Stimulated activated CD4-positive, alpha-beta T cell treated with anti-CD3 and anti-CD28 coated beads, Interleukin-15, amount 100 ng/mL, for 48 hours (primary cell): ENCODE measurements at places on chromosomes 12 and 14.
A peak's percentile ranks its signal among the peaks of the same experiment; 100 is the strongest.

GRCh38 chr14:92037989-92038388 lies 1.9 kb downstream of the TRIP11 start:
- DNase-seq, result no peak

- DNase-seq, result no peak
Observed at GRCh38 chr14:93333631-93334103, 831 bp upstream of the BTBD7 start.

DNA sequence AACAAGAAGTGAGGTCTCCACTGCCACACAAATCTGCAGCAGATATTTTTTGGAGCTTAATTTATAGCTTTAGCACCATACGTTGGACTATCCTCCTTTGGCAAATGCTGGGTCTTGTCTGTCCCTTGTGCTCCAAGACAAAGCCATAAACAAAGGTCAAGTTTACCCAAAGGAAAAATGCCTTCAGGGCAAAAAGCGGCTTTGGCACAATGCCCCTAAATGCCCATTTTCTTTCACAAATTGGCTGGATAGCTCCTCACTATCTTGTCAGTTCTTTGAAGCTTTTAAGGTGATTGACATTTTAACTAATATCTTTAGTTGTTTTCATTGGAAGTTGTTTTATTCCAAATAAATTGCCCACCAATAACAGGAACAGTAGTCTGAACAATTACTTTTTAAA lies 59.6 kb downstream of the EML5 start:
- no peak for DNase-seq

GRCh38 chr12:2291182-2291832 lies 238.5 kb downstream of the CACNA1C start:
- DNase-seq, result peak; percentile 6

DNA sequence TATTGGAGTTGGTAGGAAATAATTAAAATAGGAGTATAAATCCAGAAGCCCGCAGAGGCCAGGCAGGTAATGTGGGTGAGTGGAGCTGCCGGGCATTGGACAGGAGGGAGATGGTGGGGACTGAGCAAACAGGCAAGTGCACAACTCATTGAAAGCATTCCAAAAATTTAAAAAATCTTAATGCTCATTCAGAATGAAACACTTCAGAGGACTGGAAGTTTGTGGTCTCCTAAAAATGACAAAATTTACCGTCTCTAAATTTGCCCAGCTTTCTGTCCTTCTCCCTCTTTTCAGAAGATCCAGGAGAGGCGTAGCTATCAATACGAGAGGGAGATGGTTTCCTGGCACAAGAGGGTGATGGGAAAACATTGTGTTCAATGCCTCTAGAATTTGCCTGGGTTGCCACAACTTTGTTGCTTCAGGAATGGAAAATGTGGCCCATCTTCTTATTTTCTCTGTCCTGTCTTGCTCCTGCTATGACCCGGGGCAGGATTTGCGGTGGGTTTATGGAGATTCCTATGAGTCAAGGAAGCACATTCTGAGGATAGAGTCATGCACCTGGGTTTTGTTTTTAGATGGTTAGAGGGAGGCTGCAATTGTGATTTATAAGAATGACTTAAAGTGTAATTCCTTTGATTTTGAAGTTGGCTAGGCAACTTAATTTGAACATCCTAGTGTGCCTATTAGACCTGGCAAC lies 72.2 kb downstream of the BORCS5 start:
- no peak for DNase-seq

GRCh38 chr14:51620056-51620455 lies 31.7 kb upstream of the FRMD6 start:
- DNase-seq, result no peak

- no peak for DNase-seq
Observed at GRCh38 chr14:24327303-24327702, 7.6 kb downstream of the ADCY4 start.

GRCh38 chr12:102438827-102439210 lies 41.5 kb downstream of the IGF1 start:
- no peak for DNase-seq

DNA sequence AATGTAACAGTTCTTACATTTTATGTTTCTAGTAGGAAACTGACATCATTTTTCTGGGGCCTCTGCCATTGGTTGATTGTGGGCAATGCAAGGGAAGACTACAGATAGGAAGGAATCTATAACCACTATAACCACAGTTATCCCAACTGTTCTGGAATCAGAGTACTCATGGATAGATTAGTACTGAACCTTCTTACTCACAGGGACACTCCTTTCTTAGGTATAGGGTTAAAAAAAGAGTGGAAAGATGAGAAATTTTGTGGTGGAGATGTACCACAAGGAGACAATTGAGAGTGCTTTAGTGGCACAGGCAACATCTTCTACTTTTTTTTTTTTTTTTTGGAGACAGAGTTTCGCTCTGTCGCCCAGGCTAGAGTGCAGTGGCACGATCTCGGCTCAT lies 21.0 kb downstream of the TMEM116 start:
- no peak for DNase-seq

DNA sequence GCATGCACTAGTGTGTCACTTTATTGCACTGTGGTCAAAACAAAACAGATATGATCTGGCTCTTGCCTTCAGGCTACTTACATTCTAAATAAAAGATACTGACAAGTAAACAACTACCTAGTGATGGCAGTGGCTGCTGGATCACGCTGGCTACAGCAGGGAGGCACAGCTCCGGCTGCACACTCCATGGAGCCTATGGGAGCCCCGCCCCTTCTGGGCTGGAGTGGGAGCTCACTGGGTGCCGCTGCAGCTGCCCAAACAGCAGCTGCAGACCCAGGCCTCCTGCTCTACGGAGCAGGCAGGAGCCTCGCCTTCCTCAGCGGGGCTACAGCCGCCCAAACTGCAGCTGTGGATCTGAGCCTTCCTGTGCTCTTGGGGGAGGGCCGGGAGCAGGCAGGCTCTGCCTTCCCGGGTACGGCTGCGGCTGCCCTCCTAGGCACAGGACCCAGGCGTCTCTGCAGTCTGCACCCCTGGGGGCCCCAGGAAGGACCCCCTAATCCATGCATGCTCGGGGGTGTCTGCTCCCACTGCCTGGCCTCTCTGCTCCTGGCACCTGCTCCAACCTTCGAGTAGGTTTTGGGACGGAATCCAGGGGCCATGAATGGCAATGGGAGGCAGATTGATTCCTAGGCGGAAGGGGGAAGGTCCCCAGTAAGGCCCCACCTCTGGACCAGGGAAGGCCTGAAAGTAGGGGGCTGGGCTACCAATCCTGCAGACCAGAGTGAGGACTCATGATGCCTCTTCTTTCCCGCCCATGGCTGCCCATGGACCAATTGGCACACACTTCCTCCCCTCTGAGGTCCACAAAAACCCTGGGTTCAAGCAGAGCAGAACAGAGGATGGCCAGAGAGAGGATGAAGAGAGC lies 253.1 kb downstream of the ANO6 start:
- DNase-seq, result no peak

- no peak for DNase-seq
Observed at GRCh38 chr12:75208856-75209811, 505 bp downstream of the KCNC2 start.

GRCh38 chr14:56273951-56274350 lies 155.7 kb downstream of the PELI2 start:
- no peak for DNase-seq

DNA sequence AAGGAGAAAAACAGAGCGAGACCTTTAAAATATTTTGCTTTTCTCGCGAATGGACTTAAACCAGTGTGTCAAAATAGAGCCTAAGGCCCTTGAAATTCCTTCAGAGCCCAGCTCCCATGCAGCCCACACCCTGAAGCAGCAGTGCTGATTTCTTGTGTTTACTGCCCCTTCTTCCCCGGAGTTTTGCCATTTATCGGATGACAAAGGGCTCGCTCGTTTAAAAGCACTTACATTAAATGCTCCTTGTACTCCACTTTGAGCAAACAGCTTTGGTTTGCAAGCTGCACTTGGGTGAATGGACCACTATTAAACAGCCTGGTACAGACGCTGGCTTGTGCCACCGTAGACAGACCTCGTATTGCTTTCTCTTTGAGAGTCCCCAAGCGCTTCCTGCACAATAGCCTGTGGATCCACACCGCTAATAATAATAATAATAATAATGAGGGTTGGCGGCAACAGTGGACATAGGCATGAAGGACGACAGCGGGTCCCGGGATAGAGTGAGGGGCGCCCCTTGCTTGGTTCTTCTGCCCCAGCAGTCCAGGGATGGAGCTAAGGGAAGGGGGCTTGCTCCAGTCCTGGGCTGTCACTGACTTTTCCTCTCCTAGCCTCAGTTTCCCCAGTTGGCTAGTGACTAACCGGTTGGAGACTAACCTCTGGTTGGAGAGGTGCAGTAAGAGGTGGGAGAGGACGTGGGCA lies 6.6 kb downstream of the DLK1 start:
- DNase-seq, result no peak

GRCh38 chr12:30000401-30000800 lies 216.7 kb upstream of the TMTC1 start:
- no peak for DNase-seq

GRCh38 chr14:93859957-93860356 lies 67.2 kb upstream of the FAM181A start:
- no peak for DNase-seq

DNA sequence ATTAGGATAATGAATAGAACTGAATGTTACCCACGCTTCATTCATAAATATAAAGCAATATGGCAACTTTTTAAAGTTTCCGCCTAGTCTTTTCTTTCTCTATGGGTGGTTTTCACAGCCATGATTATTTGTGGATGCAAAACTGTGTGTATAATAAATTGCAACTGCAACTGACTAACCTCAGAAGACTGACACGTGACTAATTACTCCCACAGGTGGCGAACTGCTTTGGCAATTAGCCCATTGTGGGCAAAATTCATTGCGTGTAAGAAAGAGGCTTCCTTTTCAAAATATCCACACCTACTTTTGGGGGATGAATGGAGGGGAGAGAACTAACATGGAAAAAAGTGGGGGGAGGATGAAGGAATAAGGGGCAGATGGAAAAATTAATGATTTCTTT lies 79.0 kb downstream of the SLC25A21 start:
- no peak for DNase-seq
